ENCODE measurements at places on chromosomes 11 and 22.

- DNase-seq, result peak; percentile 29
Measured at GRCh38 chr22:36238373-36239149, 766 bp downstream of the APOL2 start.

DNA sequence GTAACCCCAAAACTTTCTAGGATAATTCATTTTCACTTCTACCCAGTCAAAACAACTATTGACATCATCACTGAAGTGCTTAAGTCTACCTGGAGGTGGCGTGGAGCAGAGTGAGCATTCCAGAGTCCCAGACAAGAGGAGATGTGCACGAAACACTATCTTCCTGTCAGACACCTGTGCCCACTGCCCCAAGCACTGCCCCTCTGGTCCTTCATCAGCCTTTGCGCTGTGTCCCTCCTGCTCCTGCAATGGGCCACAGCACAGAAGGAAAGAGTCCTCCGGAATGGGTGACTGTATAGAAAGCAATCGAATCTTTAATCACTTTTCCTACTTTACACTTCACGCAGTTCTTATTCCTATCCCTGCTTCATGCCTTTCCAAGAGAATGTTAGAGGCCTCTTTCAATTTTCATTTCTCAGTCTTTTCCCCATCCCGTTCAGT, 512 bp upstream of the GRIA4 start:
- no peak for DNase-seq

DNA sequence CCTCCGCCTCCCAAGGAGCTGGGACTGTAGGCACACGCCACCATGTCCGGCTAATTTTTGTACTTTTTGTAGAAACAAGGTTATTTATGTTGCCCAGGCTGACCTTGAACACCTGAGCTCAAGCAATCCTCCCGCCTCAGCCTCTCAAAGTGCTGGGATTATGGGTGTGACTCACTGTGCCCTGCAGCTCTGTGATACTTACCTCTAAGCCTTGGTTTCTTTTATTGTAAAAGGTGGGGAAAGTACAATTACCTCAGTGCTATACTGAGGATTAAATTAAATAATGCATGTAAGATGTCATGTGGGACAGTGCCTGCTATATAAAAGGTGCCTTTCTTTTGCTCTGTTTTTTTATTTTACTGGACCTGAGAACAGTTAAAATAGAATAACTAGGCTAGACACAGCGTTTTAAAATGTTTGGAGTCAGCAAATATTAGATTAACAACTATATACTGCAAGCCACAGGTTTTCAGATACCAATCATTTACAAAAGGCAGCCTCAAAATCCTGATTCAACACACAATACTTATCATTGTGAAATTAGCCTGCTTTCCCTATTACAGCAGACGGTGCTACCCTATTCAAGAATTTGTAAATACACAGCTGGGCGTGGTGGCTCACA, 30.0 kb downstream of the PRR14L start:
- no peak for DNase-seq

DNA sequence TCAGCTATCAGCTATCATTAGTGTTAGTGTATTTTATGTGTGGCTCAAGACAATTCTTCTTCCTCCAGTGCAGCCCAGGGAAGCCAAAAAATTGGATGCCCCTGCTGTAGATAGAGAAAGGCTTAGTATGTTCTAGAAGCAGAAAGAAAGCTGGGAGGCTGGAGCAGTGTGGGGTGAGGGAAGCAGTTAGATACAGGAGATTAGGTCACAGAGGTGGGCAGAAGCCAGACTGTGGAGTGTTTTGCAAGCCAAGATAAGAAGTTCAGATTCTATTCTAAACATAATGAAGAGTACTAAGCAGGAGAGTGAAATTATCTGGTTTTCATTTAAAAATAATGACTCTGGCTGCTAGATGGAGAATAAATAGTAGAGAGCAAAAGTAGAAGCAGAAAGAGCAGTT, 381.7 kb downstream of the DCDC1 start:
- no peak for DNase-seq

DNA sequence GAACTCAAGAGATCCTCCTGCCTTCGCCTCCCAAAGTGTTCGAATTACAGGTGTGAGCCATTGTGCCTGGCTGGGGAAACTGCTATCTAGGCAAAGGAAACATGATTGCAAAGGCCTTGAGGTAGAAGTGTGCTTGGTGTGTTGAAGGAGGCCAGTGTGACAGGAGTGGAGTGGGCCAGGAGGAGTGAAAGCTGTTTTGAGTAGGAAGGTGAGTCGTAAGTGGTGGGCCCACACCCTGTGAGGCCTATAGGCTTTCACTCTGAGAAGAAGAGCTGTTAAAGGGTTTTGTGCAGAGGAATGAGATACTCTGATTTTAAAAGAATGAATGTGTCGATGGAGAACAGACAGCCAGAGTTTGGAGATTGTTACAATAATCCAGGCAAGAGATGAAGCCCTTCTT, 43.4 kb downstream of the WEE1 start:
- peak; percentile 10 for DNase-seq

- no peak for DNase-seq
Measured at GRCh38 chr11:133900176-133901105, 55.1 kb upstream of the SPATA19 start.
